ENCODE measurements at places on chromosomes 5 and 9.

DNA sequence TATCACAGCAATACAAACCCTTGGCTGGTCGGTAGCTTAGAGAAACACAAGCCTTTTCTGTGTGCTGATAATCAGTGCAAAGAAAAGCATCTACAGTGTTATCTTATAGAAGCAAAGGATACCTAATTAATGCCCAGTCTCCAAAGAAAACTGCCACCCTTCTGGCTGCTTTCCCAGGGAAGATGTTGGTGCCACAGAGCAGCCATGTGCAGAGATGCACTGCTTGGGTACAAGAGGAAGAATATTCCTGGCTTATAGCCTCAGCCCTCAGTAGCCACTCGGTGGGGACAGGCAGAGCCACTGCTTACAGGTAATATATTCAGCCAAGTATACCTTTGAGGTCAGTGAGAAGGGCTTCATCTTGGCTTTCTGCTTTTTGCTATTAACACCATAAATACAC is 185.3 kb downstream of the PCSK1 start:
- no peak for DNase-seq

DNA sequence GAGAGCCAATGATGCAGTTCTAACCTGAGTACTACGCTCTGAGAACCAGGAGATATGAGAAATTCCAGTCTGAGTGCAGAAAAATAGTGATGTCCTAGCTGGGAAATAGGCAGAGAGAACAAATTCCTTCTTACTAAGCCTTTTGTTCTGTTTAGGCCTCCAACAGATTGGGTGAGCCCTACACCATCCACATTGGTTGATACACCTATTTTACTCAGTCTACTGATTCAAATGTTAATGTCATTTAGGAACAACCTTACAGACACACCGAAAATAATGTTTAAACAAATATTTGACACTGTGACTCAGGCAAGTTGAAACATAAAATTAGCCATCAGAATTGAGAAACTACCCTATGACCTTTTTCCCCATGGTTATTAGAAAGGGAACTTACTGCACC is 333.9 kb upstream of the IZUMO3 start:
- DNase-seq: no peak

DNA sequence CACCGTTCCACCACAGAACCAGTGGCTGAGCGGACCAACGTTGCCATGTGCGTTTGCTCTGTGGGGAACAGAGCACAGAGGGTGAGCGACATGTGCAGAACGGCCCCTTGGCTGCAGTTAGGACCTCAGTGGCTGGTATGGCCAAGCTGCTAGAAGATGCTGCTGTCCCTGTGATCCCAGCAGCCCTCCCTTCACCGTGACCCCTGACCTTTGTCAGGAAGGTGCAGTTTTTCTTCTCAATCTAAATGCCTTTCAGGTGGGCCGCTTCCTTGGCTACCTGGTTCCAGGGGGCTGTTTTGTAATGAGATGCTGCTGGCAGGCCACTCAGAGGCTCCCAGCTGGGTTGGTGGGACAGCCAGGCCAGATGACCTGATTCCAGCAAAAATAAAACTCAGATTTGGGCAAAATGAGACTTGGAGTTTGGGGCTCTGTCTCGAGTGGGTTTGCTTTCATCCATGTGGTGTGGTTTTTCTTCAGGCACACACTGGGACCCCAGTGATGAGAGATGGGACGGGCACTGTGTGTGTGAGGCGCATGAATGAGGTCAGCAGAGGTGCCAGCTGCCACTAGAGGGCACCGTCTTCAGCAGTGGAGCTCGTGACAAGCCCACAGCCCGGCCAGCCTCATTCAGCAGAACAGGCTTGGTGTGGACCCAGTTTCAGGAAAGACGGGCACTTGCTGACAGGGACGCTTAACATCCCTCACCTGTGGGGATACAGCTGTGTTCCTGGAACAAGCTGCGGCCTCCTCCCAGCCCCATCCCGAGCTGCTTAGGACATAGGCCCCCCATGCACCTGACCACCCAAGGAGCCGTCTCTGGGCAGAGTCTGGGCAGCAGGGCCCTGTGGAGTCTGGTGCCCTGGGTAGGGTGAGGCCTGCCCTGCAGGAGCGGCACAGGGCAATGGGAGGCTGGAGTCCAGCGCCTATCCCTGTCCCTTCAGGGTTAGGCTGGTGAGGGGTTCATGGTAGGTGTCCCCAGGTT is 4.1 kb downstream of the MRPS2 start:
- peak; percentile 28 for DNase-seq

- DNase-seq: no peak
These were observed 46.4 kb downstream of the SH3RF2 start for GRCh38 chr5:145982572-145983318.

- no peak for DNase-seq
These were observed 26.2 kb downstream of the RAD23B start for GRCh38 chr9:107309271-107309670.

DNA sequence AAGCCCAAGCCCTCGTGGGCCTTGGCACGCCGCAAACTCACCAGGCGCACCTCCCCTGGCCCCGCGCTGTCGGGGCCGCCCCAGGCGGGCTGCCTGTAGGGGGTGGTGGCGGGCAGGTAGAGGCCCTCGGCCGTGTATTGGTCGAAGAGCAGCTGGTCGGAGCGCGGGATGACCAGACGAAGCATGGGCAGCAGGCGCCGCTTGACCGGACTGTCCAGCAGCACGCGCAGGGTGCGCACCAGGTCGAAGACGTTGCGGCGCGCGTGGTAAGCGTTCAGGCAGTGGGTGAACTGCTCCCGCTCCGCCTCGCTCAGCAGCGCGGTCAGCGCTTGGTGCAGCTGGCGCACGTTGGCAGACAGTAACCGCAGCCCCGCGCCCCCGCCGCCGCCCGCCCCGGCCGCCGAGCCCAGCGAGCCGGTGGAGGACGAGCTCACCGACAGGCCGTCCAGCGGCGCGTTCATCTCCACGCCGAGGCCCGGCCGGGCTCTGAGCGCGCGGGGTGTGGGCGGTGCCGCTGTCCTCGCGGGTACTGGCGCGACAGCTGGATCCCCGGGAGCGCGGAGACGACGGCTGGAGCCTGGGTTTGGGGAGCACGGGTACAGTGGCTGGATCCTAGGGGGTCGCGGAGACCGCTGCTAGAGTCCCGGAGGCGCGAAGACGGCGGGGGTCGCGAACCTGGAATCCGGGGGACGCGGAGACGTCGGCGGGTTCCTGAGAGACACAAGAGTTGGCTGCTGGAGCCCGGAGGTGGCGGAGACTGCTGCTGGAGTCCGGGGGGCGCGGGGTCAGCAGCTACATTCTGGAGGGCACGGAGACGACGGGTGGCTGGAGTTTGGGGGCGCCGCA is 709 bp downstream of the WHRN start:
- peak; percentile 22 for DNase-seq

GRCh38 chr5:124651663-124652513 is 94.6 kb downstream of the ZNF608 start:
- DNase-seq: no peak

GRCh38 chr9:91741522-91741921 is 208.5 kb downstream of the ROR2 start:
- no peak for DNase-seq

DNA sequence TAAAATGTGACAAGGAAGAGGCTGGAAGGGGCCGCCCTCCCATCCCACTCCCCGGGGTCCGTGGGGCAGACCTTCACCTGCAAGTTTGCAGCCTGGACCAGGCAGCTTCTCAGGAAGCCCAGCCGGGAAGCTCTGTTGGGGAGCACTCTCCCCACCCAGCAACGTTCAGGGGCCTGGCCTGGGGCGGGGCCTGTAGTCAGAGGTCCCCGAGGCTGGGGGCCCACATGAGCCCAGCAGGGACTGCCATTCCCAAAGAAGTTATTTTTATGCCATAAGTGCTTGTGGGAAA is 32.7 kb upstream of the NOTCH1 start:
- DNase-seq: no peak

DNA sequence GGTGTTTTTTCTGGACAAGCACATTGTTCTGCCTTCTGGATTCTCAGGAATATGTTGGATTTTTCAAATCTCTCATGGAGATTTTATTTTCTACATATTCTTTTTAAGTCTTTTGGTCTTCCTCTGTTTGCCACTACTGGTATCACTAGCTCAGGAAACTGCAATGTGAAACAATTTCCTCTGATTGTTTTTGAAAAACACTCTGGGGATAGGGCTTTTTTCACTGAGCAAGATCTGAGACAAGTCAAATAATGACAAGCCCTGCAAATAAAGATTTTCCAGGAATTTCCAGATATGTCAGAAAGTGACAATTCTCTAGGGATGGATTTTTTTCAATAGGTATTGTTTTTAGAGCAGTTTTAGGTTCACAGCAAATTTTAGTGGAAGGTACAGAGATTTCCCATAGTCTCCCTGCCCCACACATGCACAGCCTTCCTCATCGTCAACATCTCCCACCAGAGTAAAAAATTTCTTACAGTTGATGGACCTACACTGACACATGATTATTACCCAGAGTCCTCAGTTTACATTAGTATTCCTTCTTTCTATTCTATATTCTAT is 86.9 kb upstream of the TMEM161B start:
- DNase-seq: no peak

GRCh38 chr9:133509179-133510083 is 15.3 kb downstream of the MYMK start:
- DNase-seq: no peak

DNA sequence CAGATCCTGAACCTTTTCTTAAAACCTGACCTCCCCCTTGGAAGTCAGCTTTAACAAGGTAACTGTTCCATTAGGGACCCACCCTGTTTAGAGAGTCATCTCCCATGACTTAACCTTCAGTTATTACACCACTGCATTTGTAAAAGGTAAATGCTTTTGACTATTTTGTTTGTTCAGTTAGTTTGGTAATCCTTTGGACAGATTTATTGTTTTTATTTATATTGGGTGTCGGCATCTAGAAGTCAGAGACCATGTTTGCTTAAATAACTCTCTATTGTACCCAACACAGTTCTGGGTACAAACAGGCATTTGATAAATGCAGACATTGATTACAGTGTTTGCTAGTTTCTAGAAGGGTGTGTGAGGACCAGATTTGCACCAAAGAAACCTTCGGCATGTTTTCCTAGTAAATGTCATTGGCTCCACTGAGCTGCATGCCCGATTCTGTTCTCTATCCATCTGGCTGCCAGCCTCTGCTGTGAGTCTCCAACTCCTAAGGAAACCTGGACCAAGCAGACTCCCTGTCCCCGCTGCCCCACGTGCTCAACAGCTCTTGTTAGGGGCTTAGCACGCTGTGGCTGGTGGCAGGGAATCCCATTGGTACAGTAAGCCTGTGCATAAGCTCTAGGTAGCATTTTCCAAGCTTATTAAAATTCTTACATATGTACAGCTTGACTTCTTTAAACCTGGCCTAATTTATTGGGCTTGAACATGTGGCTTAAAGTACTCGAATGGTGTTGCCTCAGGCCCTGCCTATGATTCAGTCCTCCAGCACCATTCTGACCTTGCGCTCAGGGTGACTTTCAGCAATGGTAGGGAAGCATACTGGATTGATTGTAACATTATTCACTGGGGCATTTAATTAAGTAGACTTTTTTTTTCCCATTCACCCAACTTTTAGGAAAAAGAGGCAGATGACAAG is 6.6 kb downstream of the PCBD2 start:
- DNase-seq: no peak

DNA sequence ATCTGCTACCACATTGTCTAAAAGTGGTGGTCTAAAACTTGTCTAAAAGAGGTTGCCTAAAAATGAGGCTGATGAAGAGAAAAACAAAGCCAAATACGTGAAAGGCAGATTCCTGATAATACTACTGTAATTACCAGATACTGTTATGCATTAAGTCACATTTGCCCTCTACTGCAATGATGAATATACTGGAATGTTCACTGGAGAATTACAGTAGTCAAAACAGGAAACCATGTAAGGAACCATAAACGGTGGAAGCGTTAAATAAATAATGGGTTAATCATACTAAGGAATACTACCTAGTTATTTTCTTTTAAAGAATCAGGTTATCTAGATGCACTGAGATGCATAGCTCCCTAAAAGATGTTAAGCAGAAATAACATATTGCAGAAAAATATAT is 201.3 kb downstream of the MCTP1 start:
- DNase-seq: no peak

DNA sequence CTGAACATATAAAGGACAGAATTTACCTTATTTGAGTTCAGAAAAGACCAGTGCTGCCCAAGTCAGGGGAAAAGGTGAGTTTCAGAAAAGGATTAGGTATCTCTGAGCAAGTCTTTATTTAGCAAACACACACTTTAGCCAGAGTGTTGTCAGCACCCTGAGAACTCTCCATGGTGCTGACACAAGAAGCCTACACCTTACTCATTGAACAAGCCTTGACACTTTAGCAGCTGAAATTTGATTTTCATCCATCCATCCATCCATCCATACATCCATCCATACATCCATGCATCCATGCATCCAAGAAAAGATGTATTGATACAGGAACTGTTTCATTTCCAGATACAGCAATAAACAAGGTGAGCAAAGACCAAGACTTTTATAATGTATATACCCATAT is 311.2 kb downstream of the TRIM32 start:
- no peak for DNase-seq

DNA sequence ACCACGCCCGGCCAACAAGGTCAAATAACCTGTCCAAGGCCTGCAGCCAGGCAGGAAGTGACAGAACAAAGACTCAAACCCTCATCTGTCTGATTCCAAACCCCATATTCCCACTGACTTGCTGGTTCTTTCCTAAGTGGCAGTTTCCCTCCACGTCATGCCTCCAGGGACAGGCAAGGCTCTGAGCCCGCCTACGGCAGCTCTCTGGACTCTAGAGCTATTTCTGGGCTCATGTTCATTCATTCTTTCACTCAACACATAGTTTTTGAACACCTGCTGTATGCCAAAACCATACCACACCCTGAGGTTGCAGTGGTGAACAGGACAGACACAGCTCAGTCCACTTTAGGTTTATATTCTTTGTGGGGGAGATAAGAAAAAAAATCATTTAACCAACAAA is 5.2 kb upstream of the FBP1 start:
- no peak for DNase-seq

DNA sequence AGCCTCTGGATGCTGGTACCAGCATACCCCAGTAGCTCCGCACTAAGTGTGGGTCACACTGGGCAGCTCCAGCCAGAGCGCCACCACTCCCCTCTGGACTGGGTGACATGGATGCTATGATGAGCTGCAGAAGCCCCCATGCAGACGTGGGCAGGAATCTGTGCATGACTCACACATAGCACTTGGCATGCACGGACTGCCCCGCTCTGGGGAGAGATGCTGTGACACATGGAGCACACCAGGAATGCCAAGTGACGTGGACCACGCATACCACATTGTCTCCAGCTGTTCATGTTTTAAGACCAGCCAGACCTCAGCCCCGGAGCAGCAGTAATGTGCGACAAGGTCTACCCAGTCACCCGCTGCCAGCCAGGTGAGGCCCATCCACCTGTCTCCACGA is 64.1 kb downstream of the SEMA4D start:
- DNase-seq: no peak

- DNase-seq: no peak
These were observed 11.1 kb downstream of the TTC39B start for GRCh38 chr9:15295761-15296405.

DNA sequence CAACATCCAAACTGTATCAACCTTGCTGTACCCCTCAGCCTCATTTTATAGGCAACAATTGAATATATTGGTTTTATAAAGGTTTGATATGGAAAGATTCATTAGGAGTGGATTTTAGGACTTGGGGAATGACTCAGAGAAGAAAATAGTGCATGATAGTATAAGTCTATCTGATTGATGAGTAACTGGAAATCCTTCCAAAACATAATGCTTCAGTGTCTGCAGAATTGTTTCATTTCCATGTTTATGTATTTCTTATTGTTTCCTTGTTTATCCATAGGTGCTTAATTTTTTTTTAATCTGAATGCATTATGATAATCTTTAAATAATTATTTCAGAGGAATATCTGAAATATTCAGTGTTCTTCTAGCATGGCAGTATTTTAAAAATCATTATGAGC is 12.6 kb downstream of the JAK2 start:
- DNase-seq: no peak
